Islet precursor cell (in vitro differentiated cells): ENCODE measurements at places on chromosomes 12 and 14.

- peak; percentile 73 for DNase-seq
Measured at GRCh38 chr14:34051966-34052657, 101.2 kb upstream of the EGLN3 start.

GRCh38 chr14:100010679-100011078, 54.5 kb upstream of the EVL start:
- DNase-seq = no peak

DNA sequence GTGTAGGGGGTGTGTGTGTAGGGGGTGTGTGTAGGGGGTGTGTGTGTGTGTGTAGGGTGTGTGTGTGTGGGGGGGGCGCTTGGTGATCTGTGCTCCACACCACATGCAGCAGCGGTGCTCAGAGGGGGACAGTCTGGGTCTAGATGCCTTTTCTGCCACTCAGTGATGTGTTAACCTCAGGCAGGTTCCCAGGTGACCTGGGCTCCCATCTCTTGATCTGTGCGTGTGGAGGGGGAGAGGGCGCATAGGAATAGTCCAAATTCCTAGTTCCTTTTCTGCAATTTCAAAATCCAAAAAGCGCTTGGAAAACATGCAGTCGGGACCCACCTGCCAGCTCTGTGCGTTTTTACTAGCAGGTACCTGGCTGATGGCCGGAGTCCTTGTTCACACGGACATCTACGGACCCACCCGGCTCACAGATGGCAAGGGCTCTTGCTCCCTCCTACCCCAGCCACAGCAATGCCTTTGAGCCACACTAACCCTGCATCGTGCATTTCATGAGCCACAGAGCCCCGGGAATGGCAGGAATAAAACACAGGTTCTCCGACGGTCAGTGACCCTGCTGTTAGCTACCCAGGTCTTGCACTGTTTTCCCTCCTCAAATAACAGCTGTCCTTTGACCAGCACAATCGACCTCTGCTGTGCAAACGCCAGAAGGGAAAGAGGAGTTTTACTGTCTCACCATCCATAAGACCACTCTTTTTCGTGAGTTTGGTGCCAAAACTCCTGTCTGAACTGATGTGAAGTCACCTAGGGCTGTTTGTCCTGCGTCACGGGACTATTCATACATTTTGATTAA, 120.8 kb downstream of the GLT1D1 start:
- DNase-seq = no peak

GRCh38 chr12:115920395-115921183, 356.9 kb downstream of the MED13L start:
- peak; percentile 26 for DNase-seq

DNA sequence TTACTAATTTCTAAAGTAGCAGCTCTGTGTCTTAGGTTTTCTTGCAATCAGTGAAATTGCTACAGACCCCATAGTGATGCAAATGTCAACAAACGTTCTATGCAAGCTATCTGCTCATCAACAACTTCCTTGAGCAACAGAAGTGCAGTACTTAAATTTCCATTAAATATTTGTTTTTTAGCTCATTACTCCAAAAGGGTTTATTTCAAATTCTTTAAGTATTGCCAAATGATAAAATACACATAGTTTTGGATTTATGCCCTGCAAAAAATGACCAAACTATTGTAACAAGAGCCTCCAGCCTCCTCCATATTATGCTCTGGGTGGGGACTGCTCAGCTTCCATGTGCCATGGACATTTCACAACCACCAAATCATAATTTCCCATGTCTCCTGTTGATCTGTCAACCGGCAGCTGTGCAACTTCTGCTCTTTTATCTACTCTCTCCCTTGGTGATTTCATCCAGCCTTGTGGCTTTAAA, 4.4 kb downstream of the BDKRB1 start:
- no peak for DNase-seq

GRCh38 chr14:80726211-80726610, 215.3 kb downstream of the CEP128 start:
- no peak for DNase-seq

DNA sequence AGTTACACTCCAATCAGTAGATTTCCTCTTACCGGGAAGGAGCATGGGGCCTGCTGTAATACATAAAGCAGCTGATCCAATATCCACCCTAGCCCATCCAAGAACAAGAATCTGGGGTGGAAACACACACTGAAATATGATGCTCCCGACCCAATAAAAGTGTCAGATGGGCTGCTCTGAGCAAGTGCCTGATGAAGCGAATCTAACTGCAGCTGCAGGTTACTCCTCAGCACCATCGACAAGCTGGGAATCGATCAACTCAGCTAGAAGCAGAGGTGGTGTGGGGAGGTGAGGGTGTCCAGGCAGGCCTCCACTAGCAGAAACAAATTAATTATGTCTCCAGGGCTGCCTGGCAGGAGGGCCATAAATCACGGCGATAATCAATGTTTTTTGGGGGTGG, 64.0 kb upstream of the WSCD2 start:
- DNase-seq = no peak

DNA sequence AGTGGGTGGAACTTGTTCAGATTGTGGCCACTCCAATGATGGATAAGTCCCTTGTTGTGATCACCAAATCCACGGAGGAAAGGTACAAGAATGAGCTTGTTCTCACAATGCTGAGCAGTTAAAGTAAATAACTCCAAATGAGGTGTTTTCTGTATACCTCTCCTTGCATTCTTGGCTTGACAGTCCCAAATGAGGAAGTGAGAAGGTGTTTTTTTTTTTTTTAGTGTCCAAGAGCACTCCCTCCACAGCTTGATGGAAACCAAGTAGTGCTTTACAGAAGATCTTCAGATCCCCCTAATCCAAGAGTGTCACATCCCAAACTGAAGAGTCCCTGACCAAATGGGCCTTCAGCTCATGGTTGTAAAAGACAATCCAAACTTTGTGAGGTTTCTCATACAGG, 153.6 kb downstream of the ATP23 start:
- no peak for DNase-seq

DNA sequence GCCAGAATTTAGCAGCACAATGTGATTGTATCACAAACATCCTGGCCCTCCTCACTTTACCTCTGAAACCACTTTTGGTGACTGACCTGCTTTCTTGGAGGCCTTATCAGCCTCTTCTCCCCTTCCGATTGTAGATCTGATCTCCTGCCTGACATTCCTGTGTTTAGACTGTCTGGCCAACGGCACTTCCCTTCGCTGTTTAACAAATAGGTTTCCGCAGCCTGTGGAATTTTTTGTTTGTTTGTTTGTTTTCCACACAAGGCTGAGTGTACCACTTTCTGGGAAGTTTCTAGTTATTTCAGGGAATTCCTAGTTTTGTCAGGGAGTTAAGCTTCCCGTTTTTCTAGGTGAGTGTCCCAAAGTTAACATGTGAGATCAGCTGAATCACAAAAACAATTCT, 65.9 kb upstream of the CDKN3 start:
- peak; percentile 90 for DNase-seq

GRCh38 chr12:1594006-1594260, 448 bp downstream of the FBXL14 start:
- no peak for DNase-seq

DNA sequence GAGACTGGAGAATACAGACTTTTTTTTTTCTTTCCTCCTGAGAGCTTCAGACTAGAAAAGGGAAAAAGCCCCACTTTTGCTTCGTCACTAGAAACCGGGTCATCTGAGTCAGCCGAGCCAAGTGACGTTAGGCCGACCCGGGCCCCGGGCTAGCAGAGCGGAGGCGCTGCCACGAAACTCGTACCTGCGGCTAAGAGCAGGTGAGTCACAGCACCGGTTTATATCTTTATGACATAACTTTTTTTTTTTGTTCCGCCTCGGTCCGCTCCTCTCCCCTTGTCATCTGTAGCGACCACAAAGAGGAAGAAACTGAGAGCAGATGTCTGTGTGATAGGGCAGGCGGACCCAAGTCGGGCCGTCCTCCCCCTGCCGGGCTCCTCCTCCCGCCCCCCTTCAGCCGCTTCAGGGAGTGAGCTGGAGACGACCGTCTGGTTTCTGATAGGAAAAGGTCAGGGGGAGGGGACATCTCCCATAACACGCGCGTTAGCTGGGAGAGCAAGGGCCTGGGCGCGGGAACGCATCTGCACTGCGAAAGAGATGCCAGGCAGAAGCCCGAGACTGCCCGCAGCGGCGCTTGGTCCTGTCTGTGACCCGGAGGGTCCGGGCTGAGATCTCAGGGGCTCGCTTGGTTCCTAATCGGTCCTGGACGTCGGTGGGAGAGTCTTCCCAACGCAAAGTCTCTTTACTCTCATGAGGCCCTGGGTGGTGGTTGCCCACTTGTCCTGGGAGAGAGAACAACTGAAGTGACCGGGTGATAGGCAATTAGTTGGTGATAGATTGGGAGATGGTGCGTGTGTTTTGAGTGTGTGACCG, 586 bp downstream of the TTC6 start:
- DNase-seq = peak; percentile 86

GRCh38 chr12:78645956-78646355, 218.6 kb upstream of the SYT1 start:
- no peak for DNase-seq

GRCh38 chr14:53979113-53979681, 22.6 kb upstream of the BMP4 start:
- peak; percentile 81 for DNase-seq

DNA sequence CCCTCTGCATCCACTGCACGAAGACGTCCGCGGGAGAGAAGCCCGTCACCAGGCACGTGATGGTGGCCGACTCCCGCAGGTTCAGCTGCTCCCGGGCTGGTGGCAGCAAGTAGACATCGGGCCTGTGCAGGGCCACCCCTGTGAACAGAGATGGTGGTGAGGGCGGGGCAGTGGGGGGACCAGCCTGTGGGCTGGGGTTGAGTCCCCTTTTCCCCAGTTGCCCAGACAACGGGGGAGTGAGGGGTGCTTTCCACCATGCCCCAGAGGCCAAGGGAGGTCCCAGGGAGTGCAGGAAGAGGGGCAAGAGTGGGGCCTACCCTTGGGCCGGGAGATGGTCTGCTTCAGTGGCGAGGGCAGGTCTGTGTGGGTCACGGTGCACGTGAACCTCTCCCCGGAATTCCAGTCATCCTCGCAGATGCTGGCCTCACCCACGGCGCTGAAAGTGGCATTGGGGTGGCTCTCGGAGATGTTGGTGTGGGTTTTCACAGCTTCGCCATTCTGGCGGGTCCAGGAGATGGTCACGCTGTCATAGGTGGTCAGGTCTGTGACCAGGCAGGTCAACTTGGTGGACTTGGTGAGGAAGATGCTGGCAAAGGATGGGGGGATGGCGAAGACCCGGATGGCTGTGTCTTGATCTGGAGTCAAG, 328.3 kb downstream of the TMEM121 start:
- peak; percentile 37 for DNase-seq

- no peak for DNase-seq
Measured at GRCh38 chr12:50621399-50622300, 116.9 kb downstream of the DIP2B start.

DNA sequence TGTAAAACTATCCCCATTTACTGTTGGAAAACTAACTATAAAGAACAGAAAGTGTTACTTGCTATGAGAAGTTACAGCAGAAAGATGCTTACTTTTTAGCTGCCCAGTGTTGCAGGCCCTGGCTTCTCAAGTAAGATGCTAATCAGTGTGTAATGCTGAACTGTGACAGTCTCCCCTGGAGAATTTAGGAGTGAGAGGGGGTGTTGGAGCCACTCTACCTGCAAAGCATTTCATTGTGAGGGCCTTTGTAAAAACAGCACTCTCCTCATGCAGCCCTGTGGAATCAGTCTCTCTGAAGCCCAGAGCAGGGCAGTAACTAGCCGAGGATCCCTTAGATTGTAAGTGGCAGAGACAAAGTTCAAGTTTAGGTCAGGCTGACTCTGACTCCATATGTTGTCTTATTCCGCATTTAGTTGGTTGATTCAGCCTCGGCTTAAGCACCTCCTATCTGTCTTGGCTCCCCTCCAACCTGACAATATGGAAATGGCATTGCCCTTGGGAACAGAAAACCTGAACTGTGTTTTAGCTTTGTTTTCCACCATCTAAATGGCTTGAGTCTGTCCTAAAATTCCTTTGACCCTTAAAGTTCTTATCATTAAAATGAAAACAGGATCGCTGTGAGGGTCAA, 141.3 kb downstream of the PRKCH start:
- DNase-seq = peak; percentile 54

DNA sequence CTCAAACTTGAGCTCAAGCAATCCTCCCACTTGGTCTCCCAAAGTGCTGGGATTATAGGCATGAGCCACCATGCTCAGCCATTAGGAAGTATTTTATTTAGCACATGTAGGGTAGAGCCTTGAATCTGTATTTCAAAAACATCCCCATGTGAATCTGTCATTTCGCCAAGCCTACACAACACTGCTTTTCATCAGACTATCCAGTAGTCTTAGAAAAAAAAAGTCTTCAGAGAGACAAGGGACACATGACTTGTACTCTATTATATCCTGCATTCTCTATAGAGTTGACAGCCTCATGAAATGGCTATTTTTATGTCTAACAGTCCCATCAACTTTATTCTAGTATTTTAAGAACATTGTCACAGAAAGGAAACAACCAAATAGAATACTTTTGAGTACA, 35.4 kb downstream of the TM7SF3 start:
- no peak for DNase-seq

- DNase-seq = peak; percentile 49
Measured at GRCh38 chr12:59322473-59322872, 273.4 kb upstream of the SLC16A7 start.

- DNase-seq = peak; percentile 51
Measured at GRCh38 chr14:77278461-77279230, 7.6 kb upstream of the NGB start.

DNA sequence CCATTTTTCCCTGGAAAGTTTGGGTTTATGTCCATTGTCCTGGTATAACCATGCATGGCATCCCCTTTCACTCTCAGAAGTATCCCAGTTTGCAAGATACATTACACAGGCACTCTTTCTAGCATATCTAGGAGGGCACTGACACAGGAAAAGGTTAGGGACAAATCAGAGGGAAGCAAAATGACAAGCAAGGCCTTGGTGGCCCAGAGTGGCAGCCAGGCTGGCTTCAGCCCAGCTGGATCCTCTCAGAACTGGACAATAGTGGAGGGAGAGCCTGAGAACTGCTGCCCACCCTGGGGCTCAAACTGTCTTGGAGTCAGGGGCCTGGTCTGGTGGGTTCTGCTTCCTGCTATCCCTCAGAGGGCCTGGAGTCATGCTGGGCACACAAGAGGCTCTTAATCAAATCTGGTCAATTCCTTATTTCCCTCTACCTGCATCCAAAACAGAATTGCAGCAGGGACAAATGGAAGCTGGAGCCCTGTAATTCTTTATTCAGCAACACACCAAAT, 2.6 kb downstream of the VDR start:
- no peak for DNase-seq

DNA sequence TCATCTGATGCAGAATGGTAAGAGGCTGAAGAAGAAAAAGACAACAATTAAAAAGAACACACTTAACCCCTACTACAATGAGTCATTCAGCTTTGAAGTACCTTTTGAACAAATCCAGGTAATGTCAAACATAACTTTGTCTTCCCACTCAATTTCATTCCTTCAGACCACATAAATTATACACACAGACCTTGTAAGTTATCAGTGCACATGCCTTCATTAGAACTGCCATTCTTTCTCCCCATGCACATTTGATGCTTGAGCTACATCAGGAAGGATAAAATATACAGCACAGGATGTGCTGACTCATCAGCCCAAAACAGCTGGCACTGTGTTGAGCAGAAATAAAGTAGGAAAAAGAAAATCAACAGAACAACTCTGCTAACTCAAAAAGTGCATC, 246.7 kb downstream of the PAWR start:
- no peak for DNase-seq

GRCh38 chr12:78167510-78167909, 336.8 kb downstream of the NAV3 start:
- DNase-seq = no peak

GRCh38 chr12:110775997-110776396, 33.3 kb upstream of the PPP1CC start:
- DNase-seq = no peak

GRCh38 chr12:70449753-70450341, 83.8 kb downstream of the KCNMB4 start:
- DNase-seq = no peak
